IMR-90 (cell line): ENCODE measurements at places on chromosomes 16 and 17. TPM values are rescaled to one million over a fixed set of nuclear protein-coding genes. Genes with fewer than 3 reads are reported as not detected.

ITGAL gene
- total RNA-seq = not detected in 2 replicates

CBFA2T3 gene
- not detected in 2 replicates for total RNA-seq

DNA sequence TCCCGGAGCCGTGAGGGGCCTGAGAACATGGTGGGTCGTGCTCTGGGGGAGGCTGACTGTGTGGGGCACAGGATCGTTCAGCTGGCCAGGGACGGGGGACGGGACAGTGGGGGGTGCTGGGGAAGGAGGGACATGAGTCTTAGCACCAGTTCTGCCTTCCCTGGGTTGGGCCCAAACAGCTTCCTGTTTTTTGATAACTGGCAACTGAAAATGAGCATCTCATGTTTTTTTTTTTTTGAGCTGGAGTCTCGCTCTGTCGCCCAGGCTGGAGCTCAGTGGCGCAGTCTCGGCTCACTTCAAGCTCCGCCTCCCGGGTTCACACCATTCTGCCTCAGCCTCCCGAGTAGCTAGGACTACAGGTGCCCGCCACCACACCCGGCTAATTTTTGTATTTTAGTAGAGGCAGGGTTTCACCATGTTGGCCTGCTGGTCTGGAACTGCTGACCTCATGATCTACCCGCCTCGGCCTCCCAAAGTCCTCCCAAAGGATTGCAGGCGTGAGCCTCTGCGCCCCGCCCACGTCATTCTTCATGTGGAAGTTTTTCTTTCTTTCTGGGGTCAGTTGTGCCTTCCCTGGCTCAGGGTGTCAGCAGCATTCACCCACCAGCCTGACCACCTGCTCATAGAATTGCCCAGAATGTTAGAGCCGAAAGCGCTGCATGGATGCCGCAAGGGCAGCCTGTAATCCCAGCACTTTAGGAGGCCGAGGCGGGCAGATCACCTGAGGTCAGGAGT lies 6.4 kb downstream of the ASPSCR1 start:
- no peak for DNase-seq

DNA sequence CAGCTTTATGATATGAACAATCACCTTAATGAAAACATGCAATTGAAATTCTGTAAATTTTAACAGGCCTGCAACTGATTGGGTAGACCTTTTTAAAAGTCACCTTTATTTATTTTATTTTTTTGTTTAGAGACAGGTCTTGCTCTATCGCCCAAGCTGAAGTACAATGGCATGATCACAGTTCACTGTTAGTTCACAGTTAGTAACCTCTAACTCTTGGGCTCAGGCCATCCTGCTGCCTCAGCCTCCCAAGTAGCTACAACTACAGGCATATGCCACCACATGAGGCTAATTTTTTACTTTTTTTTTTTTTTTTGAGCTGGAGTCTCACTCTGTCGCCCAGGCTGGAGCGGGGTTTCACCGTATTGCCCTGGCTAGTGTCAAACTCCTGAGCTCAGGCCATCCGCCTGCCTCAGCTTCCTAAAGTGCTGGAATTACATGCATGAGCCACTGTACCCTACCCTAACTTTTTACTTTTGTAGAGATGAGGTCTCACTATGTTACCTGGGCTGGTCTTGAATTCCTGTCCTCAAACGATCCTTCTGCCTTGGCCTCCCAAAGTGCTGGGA lies 28.0 kb downstream of the AP1G1 start:
- DNase-seq = no peak

GRCh38 chr17:67441052-67441895 lies 64.2 kb downstream of the PITPNC1 start:
- peak; percentile 88 for DNase-seq

DNA sequence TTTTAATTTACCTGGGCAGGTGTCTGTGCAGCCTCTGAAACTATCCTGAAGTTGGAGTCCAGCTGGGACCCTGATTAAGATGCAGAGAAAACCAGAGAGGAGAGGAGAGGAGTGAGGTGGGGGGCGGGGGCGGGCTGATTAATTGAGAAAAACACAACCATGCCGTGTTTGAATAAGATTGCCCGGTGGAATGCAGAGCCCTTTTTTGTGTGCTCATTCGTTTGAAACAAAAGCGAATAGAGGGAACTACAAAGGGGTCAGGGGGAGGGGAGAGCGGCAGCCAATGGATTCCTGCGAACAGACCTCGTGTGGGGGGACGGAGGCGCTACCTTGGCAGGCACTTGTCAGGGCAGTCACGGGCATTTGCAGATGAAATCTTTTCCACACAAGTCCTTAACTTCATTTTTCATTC lies 355.8 kb downstream of the SOX9 start:
- DNase-seq = no peak

GRCh38 chr17:10394201-10394887 lies 21.5 kb upstream of the MYH13 start:
- no peak for DNase-seq
